ENCODE measurements at places on chromosomes 3 and 15. TPM values are rescaled to one million over a fixed set of nuclear protein-coding genes. Genes with fewer than 3 reads are reported as not detected.

SPATA12 gene
- total RNA-seq, result 0.18 TPM

C3orf18 gene
- total RNA-seq, result 4.2 TPM

NANOGP8 gene
- not detected for total RNA-seq

TYRO3 gene
- total RNA-seq, result 19.3 TPM

KCNAB1 gene
- total RNA-seq, result 0.70 TPM

PARP15 gene
- 4.3 TPM for total RNA-seq

MORC1 gene
- total RNA-seq, result not detected

CD276 gene
- total RNA-seq, result 179 TPM

FANCD2 gene
- 5.3 TPM for total RNA-seq

CCDC9B gene
- total RNA-seq, result 11.8 TPM

AADACL2 gene
- total RNA-seq, result not detected

SLC2A2 gene
- not detected for total RNA-seq

IQCF5 gene
- total RNA-seq, result not detected

STAB1 gene
- 277 TPM for total RNA-seq

APOD gene
- total RNA-seq, result 8.6 TPM

NUP210 gene
- total RNA-seq, result 2.2 TPM

EPHA3 gene
- total RNA-seq, result 0.34 TPM

CTXN2 gene
- not detected for total RNA-seq

PRR23B gene
- total RNA-seq, result not detected

GJD2 gene
- not detected for total RNA-seq

AHSG gene
- total RNA-seq, result not detected

UBE2E2 gene
- 46.6 TPM for total RNA-seq

NLGN1 gene
- 3.0 TPM for total RNA-seq

ZNF501 gene
- total RNA-seq, result 2.2 TPM

GCSAM gene
- total RNA-seq, result not detected

GANC gene
- total RNA-seq, result 12.1 TPM

GOLGA6B gene
- not detected for total RNA-seq

GOLGA8G gene
- not detected for total RNA-seq

MRPL46 gene
- 19.8 TPM for total RNA-seq

KNL1 gene
- 4.2 TPM for total RNA-seq
